ENCODE measurements at places on chromosomes 4 and X. TPM values are rescaled to one million over a fixed set of nuclear protein-coding genes. Genes with fewer than 3 reads are reported as not detected.
A peak's percentile ranks its signal among the peaks of the same experiment; 100 is the strongest.

- no peak for DNase-seq
- no peaks in the 10 kb centered on the region for H3K4me1 ChIP-seq
- no peak overlapping the region for H3K4me3 ChIP-seq
- no peak overlapping the region for H3K27ac ChIP-seq
These were observed 17.7 kb upstream of the CPE start for GRCh38 chr4:165360985-165361670.

DNA sequence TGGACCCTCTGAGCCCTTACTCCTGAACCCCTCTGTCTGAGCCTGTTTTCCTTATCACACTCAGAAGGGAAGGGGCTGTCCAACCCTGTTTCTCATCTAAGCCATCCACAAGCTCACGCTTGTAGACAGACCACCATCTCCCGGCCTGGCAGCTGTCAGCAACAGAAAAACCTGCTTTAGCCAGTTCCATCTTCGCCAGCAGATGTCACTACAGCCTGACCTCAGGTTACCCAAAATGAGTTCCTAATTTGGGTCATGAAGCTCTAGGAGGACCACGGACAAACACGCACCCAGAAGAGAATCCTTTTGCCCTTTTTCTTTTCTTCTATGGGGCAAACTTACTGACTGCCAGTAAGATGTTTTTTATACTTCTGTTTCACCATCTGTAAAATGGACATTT, 445.4 kb downstream of the BCOR start:
- H3K27ac ChIP-seq, result no peak overlapping the region
- H3K4me1 ChIP-seq, result no peaks in the 10 kb centered on the region
- H3K36me3 ChIP-seq, result no peaks in the 10 kb centered on the region
- no peak overlapping the region for H3K4me3 ChIP-seq
- no peak for DNase-seq

GRCh38 chr4:75908555-75908954, 6.3 kb upstream of the PPEF2 start:
- H3K4me1 ChIP-seq, result no peaks in the 10 kb centered on the region
- H3K27ac ChIP-seq, result no peak overlapping the region
- no peaks in the 10 kb centered on the region for H3K27me3 ChIP-seq
- no peaks in the 10 kb centered on the region for H3K36me3 ChIP-seq
- H3K4me3 ChIP-seq, result no peak overlapping the region

- H3K4me1 ChIP-seq, result no peaks in the 10 kb centered on the region
- H3K27me3 ChIP-seq, result peaks cover 22% of the 10 kb centered on the region
- H3K27ac ChIP-seq, result no peak overlapping the region
- H3K36me3 ChIP-seq, result no peaks in the 10 kb centered on the region
- DNase-seq, result no peak
These were observed 66.5 kb downstream of the TIGD2 start for GRCh38 chr4:89177807-89178206.

MAGEA4 gene
- total RNA-seq, result not detected

GRCh38 chr4:76948443-76949275, 893 bp upstream of the SEPTIN11 start:
- H3K27ac ChIP-seq, result peak overlapping the region; percentile 49
- peak overlapping the region; percentile 87 for H3K4me3 ChIP-seq
- H3K36me3 ChIP-seq, result no peaks in the 10 kb centered on the region

- H3K27me3 ChIP-seq, result no peaks in the 10 kb centered on the region
- no peaks in the 10 kb centered on the region for H3K36me3 ChIP-seq
- no peak for DNase-seq
- no peak overlapping the region for H3K4me3 ChIP-seq
These were observed 254.5 kb upstream of the VEGFC start for GRCh38 chr4:177047070-177047850.

TLL1 gene
- not detected for total RNA-seq

TDO2 gene
- total RNA-seq, result not detected

GPC4 gene
- total RNA-seq, result not detected

GRCh38 chr4:83890816-83891215, 354.9 kb downstream of the GPAT3 start:
- no peaks in the 10 kb centered on the region for H3K4me1 ChIP-seq
- H3K36me3 ChIP-seq, result no peaks in the 10 kb centered on the region

DNA sequence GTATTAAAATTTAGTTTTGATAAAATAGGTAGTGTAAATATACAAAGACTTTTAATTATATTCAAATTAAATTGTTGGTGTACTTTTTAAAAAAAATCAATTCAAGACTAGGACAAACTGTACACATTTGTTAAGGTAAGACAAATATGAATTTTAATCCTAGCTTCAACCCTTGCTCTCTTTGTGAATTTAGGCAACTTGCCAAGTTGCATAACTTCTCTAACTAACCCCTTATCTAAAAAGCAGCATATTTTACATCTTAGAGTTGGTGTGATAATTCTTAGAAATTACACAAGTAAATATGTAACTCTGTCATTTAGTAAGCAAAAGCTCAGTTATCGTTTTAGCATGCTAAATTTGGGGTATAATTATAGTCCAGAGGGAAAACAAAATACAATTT, 78.1 kb upstream of the FSTL5 start:
- no peak overlapping the region for H3K4me3 ChIP-seq
- H3K36me3 ChIP-seq, result no peaks in the 10 kb centered on the region
- H3K27ac ChIP-seq, result no peak overlapping the region
- no peak for DNase-seq
- no peaks in the 10 kb centered on the region for H3K27me3 ChIP-seq
- H3K4me1 ChIP-seq, result no peaks in the 10 kb centered on the region

- no peak overlapping the region for H3K27ac ChIP-seq
- H3K4me1 ChIP-seq, result peaks cover 5% of the 10 kb centered on the region
- H3K27me3 ChIP-seq, result peaks cover 2% of the 10 kb centered on the region
- H3K4me3 ChIP-seq, result no peak overlapping the region
- DNase-seq, result no peak
These were observed 37.2 kb upstream of the PPP2R2C start for GRCh38 chr4:6509587-6509986.

CWH43 gene
- not detected for total RNA-seq

- DNase-seq, result no peak
- H3K36me3 ChIP-seq, result peaks cover 13% of the 10 kb centered on the region
- H3K27me3 ChIP-seq, result no peaks in the 10 kb centered on the region
- no peaks in the 10 kb centered on the region for H3K4me1 ChIP-seq
- H3K4me3 ChIP-seq, result no peak overlapping the region
These were observed 579.4 kb downstream of the GRXCR1 start for GRCh38 chr4:43471950-43472349.

SFRP2 gene
- not detected for total RNA-seq

DNA sequence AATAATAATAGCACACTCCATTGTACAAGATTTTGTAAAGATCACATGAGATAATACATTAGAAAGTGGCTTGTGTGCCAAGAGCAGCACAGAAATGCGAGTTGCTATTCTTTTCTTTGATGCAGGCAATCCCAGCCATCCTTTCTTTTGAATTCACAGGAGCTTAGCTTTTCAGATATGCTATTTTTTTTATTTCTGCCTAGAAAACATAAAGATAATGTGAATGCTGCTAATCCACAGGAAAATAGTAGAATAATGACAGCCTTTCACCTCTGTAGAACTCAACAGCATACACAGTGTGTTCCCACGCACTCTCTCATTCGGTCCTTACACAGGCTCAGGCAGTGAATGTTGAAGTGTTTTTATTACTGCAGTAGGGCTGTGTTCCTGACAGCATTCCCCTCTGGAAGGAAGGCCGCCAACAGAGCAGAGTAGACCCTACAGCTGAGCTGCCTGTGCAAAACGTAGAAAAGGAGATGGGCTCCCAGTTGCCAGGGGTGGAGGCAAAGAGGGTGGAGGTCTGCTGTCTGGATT, 138.8 kb upstream of the TAPT1 start:
- H3K36me3 ChIP-seq, result no peaks in the 10 kb centered on the region
- no peaks in the 10 kb centered on the region for H3K4me1 ChIP-seq
- peaks cover 2% of the 10 kb centered on the region for H3K27me3 ChIP-seq
- no peak overlapping the region for H3K27ac ChIP-seq
- DNase-seq, result no peak
- H3K4me3 ChIP-seq, result no peak overlapping the region

DNA sequence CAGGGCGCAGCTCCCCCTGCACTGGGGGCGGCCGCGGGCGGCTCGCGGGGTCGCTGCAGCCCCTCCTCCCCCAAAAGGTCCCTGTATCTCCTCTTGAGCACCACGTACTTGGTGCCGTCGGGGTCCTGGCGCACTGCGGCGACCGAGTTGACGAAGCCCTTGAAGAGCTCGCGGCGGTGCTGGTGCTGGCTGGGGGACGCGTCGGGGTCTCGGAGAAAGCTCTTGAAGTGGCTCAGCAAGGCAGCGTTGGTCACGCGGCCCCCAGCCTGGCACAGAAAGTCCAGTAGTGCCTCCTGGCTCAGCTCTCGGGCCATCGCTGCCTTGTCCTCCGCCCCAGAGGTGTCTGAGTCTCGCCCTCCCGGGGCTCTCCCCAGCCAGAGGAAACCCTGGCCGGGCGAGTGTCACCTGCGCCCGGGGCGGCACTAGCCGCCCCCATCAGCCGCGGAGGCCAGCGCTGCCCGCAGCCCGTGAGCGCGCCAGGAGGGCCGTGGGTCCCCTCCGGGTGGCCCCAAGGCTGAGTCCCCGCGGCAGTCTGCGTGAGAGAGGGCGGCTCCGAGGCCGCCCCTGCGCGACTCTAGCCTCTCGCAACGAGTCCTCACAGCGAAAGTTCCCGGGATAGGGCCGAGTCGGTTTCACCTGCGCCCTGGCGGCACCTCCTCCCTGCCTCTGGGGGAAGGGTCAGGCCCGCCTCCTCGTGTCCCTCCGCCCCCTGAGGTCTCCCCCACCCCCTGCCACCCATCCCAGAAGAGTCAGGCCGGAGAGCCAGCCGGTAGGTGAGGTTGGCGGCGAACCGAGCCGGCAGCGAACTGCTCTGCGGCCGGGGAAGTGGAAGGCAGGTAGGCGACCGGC, at the start of gene SOWAHB:
TSS of gene SOWAHB (minus strand) at position 609 of the 849 bp plus-strand sequence. CDS start at position 314, 295 bp downstream.
- H3K36me3 ChIP-seq, result peaks cover 7% of the 10 kb centered on the region
- peak within 1 kb of the TSS; percentile 50 for H3K4me3 ChIP-seq
- DNase-seq, result no peak
- peaks cover 5% of the 10 kb centered on the region for H3K4me1 ChIP-seq
- no peak within 1 kb of the TSS for H3K27ac ChIP-seq

CENPVL1 gene
- total RNA-seq, result not detected

DNA sequence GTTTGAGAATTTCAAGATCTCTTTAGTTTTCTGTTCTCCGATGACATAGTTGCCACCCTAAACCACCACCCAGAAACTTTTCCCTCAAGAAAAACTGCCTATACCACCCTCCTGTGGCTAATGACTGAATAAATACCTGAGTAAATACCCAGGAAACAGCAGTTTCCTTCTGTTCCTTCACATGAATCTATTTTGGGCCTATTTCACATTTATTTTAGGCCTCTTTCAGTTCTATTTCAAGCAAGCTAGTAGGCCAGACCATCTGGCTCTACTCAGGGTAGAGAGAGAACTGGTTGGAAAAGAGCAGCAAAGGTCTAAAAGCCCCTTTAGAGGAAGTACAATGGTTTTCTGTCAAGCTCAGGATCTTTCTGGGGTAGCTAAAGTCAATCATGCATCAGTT, 23.4 kb downstream of the ARHGEF9 start:
- no peak overlapping the region for H3K4me3 ChIP-seq
- peaks cover 10% of the 10 kb centered on the region for H3K36me3 ChIP-seq
- H3K27ac ChIP-seq, result peak overlapping the region; percentile 8
- peaks cover 10% of the 10 kb centered on the region for H3K27me3 ChIP-seq

GPRIN3 gene
- 11.6 TPM for total RNA-seq

F8A2 gene
- not detected for total RNA-seq

- no peaks in the 10 kb centered on the region for H3K27me3 ChIP-seq
- no peak overlapping the region for H3K27ac ChIP-seq
- no peaks in the 10 kb centered on the region for H3K36me3 ChIP-seq
These were observed 8.9 kb upstream of the COQ2 start for GRCh38 chr4:83293305-83294046.

UGT2A1 gene
- not detected for total RNA-seq

GRCh38 chr4:180372691-180373090, 1870.5 kb upstream of the TENM3 start:
- DNase-seq, result no peak
- H3K4me1 ChIP-seq, result no peaks in the 10 kb centered on the region
- H3K4me3 ChIP-seq, result no peak overlapping the region
- no peak overlapping the region for H3K27ac ChIP-seq
- no peaks in the 10 kb centered on the region for H3K27me3 ChIP-seq
- no peaks in the 10 kb centered on the region for H3K36me3 ChIP-seq

GRCh38 chr4:62881901-62882300, 1527.3 kb downstream of the TECRL start:
- DNase-seq, result no peak
- H3K27ac ChIP-seq, result no peak overlapping the region
- no peak overlapping the region for H3K4me3 ChIP-seq
- H3K4me1 ChIP-seq, result no peaks in the 10 kb centered on the region

RIPPLY1 gene
- total RNA-seq, result not detected

ASB9 gene
- total RNA-seq, result not detected

- peaks cover 12% of the 10 kb centered on the region for H3K4me1 ChIP-seq
- H3K4me3 ChIP-seq, result peak overlapping the region; percentile 59
- DNase-seq, result no peak
- peak overlapping the region; percentile 68 for H3K27ac ChIP-seq
- H3K27me3 ChIP-seq, result no peaks in the 10 kb centered on the region
- H3K36me3 ChIP-seq, result peaks cover 9% of the 10 kb centered on the region
These were observed 2.6 kb downstream of the HCCS start for GRCh38 chrX:11113731-11114130.

DNA sequence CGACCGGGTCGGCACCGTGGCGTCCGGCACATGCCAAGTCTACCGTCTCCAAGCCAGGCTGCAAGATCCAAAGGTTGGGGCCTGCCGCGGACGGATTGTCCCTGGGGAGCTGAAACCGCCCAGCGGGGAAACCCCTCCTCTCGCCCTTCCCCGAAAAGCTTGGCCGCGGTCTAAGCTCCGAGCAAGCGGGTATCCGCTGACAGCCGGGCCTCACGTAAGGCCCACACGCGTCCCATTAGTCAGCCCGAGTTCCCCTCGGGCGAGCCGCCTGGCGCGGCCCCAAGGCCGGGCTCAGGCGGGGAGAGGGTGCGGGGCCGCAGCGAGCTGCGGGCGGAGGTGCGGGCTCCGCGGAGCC, 6.8 kb upstream of the BCOR start:
- no peaks in the 10 kb centered on the region for H3K27me3 ChIP-seq
- H3K27ac ChIP-seq, result no peak overlapping the region
- peaks cover 5% of the 10 kb centered on the region for H3K4me1 ChIP-seq

ESX1 gene
- not detected for total RNA-seq

- no peak for DNase-seq
- peak overlapping the region; percentile 94 for H3K4me3 ChIP-seq
- no peaks in the 10 kb centered on the region for H3K27me3 ChIP-seq
- peak overlapping the region; percentile 97 for H3K27ac ChIP-seq
- peaks cover 5% of the 10 kb centered on the region for H3K4me1 ChIP-seq
These were observed 854 bp downstream of the RNF113A start for GRCh38 chrX:119870626-119871131.

DNA sequence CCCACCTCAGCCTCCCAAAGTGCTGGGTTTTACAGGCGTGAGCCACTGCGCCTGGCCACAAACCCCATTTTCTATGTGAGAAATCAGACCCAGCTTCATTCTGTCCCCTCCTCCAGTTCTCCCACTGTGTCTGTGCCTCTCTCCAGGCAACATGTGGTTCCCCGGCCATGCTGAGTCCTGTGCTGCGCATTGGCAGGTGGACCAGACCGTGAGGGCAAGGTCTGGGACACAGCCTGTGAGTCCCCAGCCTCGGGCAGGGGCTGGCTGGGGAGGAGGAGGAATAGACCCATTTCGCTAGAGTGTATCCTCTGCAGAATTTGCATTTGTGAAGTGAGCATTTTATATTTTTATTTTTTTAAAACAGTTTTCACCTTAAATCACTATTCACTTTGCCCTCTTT, 21.5 kb upstream of the CLDN24 start:
- H3K27me3 ChIP-seq, result peaks cover 10% of the 10 kb centered on the region
- H3K36me3 ChIP-seq, result no peaks in the 10 kb centered on the region
- H3K27ac ChIP-seq, result no peak overlapping the region
- peak overlapping the region; percentile 44 for H3K4me3 ChIP-seq
- DNase-seq, result no peak

MAP3K15 gene
- total RNA-seq, result 0.17 TPM

MAGEA2B gene
- total RNA-seq, result not detected

Data from natural killer cell treated with Interleukin-12 subunit alpha and Interleukin-12 subunit beta and Interleukin-15 and Interleukin-18, amount 100 ng/mL, for 72 hours (primary cell).